Naive B cell (primary cell): ENCODE measurements at places on chromosomes 7 and 10.

GRCh38 chr7:104160375-104160774, 47.4 kb downstream of the ORC5 start:
- no peak for DNase-seq

GRCh38 chr7:1355568-1356340, 103.5 kb downstream of the MICALL2 start:
- DNase-seq: no peak

- DNase-seq: no peak
Observed at GRCh38 chr7:55071411-55072175, 52.8 kb downstream of the EGFR start.

DNA sequence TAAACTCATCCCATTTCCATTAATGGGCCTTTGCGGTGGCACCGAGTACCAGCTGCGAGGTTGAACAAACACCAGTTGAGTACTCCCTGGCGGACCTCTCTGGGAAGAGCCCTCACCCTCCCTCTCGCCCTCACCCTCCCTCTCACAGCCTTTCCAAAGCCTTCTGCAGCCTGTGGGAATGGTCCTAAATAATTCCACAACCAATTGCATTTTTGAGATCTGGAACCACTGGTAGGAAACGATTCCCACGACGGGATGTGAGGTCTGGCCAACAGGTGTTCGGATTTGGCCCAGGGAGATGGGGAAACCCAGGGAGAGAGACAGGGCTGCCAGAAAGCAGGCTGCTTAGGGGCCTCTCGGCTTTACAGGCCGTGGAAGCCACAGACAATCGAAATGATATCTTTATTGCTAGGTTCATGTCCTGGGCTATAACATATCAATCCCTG, 5.3 kb downstream of the PTF1A start:
- no peak for DNase-seq

- no peak for DNase-seq
Observed at GRCh38 chr7:117480978-117481377, 1.2 kb downstream of the CFTR start.
